ENCODE measurements at places on chromosomes 7 and 10.
A peak's percentile ranks its signal among the peaks of the same experiment; 100 is the strongest.

GRCh38 chr7:94142281-94142680, 138.1 kb upstream of the BET1 start:
- DNase-seq = no peak

GRCh38 chr10:11344550-11344949, 266.9 kb downstream of the USP6NL start:
- DNase-seq = no peak

- DNase-seq = no peak
Observed at GRCh38 chr10:77643795-77644468, 6.3 kb upstream of the KCNMA1 start.

DNA sequence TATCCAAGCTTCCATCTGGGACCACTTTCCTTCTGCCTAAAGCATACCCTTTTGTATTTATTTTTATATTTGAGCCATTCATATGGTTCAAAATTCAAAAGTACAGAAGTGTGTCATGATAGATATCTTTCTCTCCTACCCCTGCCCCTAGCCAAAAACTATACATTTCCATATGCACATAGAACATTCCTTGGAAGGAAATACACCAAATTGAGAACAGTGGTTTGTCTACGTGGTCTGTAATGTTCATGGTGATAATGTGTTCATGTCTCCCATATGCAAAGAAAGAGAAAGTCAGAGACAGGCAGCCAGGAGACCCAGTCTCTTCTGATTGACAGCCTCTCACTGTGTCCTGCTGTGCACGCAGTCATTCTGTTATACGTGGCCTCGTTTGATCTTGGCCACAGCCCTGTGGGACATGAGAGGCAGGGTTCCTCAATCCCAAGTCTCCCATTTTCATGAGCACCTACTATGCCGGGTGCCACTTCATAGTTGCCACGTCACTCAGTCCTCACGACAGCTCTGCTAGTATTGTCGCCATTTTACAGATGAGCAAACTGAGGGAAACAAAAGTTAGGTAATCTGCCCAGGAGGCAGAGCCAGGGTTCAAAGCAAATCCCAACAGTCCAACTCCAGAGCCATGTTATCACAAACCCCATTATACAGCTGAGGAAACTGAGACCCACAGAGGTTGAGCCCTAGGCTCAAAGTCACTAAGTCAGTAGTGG, 8.0 kb upstream of the CDH23 start:
- no peak for DNase-seq

DNA sequence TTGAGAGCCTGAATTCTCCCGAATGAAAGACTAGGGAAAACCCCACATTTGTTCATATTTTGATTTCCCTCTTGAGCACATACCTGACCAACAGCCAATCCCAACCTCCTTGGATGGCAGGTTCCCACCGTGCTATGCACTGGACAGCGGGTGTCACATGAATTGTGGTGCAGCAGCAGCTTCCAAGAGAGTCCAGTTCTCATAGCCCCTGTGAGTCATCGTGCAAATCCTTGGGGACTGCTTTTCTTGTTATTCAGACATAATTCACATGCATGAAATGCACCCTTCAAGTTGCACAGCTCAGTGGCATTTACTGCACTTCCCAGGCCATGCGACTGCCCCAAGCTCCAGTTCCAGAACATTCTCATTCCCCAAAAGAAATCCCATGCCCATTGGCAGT, 67.8 kb upstream of the PPP2R2D start:
- no peak for DNase-seq

GRCh38 chr10:127353544-127353943, 157.2 kb upstream of the INSYN2A start:
- no peak for DNase-seq

GRCh38 chr10:12873172-12873571, 128.3 kb downstream of the CCDC3 start:
- no peak for DNase-seq

GRCh38 chr10:76150139-76150875, 718.9 kb downstream of the LRMDA start:
- no peak for DNase-seq

DNA sequence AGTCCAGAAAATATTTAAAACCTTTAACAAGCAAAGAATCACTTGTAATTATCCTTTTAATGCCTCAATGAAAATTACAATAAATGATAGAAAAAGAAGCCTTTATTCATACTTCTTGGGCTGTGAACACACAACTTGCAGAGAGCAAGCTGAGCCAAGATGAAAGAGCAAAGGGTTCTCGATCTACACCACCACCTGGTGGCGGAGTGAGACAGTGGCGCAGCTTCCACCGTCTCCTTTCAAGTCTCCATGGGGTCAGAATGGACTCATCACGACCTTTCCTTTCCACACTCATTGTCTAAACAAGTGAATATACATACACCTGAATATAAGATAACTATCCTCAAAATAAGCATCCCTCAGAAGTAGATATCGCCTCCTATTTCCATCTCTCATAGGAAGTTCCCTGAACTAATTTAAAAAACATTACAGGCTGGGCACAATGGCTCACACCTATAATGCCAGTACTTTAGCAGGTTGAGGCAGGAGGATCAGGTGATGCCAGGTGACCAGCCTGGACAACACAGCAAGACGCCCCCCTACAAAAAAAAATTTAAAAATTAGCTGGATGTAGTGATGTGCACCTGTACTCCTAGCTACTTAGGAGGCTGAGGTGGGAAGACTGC, 40.7 kb downstream of the ATE1 start:
- DNase-seq = peak; percentile 3

DNA sequence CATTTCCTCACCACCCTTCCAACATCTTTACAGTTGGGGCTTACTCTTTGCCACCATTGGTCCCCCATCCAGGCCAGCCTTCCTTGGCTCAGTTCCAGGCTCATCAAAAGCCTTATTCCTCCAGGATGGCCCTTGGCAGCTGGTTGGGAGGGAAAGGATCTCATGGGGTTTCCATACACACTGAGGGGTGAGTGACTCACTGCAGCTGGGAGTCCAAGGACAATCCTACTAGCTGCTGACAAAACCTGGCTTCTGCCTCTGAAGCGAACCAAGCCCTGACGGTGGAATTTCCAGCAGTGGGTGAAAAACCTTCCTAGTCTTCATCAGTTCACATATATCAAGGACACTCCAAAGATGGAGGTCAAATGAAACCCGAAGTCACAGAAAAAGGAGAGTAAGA, 22.9 kb downstream of the CRHR2 start:
- no peak for DNase-seq

GRCh38 chr7:40826411-40827221, 691.8 kb downstream of the SUGCT start:
- no peak for DNase-seq

GRCh38 chr7:23247046-23247602, 549 bp downstream of the GPNMB start:
- no peak for DNase-seq

DNA sequence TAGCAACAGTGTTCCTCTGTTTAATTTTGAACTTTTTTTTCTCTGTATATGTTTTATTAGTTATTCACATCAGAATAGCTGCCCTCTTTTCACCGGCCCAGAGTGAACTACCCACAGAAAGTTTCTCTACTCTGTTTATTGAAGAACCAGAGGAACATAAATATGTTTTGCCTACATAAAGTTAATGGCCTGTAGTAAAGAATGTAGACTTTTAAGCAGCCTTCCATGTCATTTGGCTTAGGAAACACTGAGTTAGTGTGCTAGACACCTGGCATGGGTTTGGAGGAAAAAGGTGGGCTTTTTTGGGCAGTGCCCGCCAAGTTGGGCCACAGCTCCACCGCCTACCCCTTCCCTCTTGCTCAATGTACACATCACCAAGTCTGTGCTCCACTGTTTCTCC, 8.9 kb upstream of the MEST start:
- DNase-seq = no peak

DNA sequence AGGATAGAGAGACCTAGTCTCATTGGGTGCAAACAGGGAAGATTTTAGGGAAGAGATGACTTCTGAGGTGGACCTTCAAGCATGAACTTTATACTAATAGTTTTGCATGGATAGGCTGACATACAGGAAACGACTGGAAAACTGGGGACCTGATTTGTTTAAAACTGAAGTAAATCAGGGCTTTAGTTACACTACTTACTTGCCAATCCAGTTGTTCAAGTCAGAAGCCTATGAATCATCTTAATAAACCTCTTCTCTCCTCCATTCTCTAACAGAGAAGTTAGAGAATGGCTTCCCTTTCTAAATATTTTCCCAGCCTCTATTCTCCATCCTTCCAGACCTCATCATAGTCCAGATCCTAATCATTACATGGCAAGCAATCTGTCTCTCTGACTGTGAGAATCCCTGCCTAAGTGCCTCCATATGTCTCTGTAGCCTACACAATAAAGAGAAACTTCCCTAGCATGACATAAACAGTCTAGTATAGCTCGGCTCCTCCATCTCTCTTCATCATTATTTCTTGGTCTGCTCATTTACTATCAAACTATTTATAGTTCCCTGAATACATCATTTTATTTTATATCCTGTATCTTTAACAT, 55.8 kb downstream of the PRKG1 start:
- DNase-seq = no peak

GRCh38 chr7:31049005-31049765, 2.9 kb upstream of the ADCYAP1R1 start:
- DNase-seq = no peak

DNA sequence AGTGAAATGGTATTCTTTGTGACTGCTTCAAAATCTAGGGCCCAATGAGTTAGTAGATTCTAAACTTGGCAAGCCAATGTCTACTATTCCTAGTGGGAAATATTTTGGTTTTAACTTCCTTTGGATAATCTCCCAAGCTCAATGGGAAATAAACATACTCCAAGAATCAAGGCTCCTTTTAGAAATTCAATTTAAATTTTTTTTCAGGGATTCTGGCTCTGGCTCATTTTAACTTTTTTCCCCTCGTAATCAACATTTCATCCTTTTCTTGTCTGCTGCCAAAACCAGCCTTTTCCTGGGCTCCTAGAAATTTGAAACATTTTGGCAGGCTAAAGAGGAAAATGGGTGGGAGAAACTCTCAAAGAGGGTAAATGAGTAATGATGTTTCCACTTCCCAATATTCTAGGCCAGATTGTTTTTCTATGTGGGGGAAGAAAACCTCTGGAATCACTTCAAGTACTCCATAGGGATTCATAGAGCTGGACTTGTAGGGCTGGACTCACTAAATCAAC, 85.6 kb upstream of the AGR3 start:
- DNase-seq = no peak

- no peak for DNase-seq
Observed at GRCh38 chr7:47649919-47650318, 68.0 kb upstream of the TNS3 start.

GRCh38 chr7:129828989-129829736, 123.6 kb downstream of the UBE2H start:
- no peak for DNase-seq

- no peak for DNase-seq
Observed at GRCh38 chr7:156496363-156496769, 144.2 kb upstream of the RNF32 start.

GRCh38 chr10:18100669-18101068, 39.6 kb upstream of the CACNB2 start:
- no peak for DNase-seq

- no peak for DNase-seq
Observed at GRCh38 chr7:75986147-75986781, 8.1 kb downstream of the TMEM120A start.

- no peak for DNase-seq
Observed at GRCh38 chr10:52387744-52388143, 73.7 kb downstream of the DKK1 start.

GRCh38 chr7:131753620-131754222, 197.3 kb upstream of the PODXL start:
- DNase-seq = no peak

- no peak for DNase-seq
Observed at GRCh38 chr7:157402388-157402703, 65.5 kb downstream of the DNAJB6 start.

- DNase-seq = no peak
Observed at GRCh38 chr7:4621396-4621795, 60.7 kb upstream of the FOXK1 start.

GRCh38 chr7:25580141-25580540, 351.9 kb upstream of the NPVF start:
- no peak for DNase-seq
